Activated T-helper 1 cell treated with anti-CD3 and anti-CD28 coated beads, Interleukin-2, amount 50 U/mL, for 16 hours (primary cell): ENCODE measurements at places on chromosomes 3 and 15.
A peak's percentile ranks its signal among the peaks of the same experiment; 100 is the strongest.

DNA sequence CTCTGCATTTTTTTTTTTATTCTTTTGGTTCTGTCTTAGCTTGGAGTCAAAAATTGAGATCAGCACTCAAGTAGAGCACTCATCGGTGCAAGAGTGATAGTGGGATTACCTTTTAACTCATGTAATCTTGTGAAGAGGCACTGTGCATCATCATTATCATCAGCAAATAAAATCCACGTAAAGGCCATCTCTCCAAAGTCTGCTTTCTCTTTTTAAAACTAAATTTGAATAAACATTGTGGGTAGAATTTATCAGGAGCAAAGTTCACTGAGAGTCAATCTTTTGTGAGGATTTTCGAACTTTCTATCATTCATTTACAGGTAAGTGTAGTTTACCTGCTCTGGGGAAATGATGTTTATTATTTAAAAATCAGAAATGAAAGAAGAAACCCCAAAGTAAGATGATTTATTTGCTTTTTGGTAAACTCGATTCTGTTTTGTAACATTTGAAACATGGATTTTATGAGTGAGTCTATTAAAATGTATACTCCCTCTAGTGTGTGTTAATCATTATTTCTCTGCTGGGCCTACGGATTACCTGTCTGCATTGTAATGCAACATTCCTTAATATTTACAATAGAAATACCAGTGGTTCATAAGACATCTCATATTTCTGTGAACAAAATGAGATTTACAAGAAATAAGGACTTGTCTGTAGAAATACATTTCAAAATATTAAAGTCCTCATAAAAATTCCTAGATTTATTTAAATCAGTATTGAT is 327.7 kb upstream of the NAALADL2 start:
- DNase-seq, result no peak

GRCh38 chr3:33425453-33425852 is 14.8 kb downstream of the UBP1 start:
- DNase-seq, result no peak

GRCh38 chr3:130516645-130517512 is at the start of gene COL6A6:
Gene COL6A6 (plus strand): TSS chr3:130517177. CDS start chr3:130560365, 43,188 bp downstream.
- DNase-seq, result no peak

DNA sequence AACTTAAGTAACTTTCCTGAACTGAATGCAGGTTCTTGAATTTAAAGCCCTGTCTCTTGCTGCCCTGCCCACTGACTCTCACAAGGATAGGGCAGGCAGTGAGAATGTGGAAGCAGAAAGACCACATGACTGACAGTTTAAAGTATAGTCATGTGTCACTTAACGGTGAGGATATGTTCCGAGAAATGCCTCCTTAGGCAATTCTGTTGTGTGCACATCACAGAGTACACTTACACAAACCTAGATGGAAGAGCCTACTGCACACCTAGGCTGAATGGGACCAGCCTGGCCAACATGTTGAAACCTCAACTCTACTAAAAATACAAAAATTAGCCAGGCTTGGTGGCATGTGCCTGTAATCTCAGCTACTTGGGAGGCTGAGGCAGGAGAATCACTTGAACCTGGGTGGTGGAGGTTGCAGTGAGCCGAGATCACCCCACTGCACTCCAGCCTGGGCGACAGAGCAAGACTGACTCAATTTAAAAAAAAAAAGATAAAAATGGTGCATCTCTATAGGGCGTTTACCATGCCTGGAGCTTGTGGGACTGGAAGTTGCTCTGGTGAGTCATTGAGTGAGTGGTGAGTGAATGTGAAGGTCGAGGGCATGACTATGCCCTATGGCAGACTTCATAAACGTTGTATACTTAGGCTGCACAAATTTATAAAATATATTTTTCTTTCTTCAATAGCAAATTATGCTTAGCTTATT is 18.9 kb upstream of the COPG1 start:
- no peak for DNase-seq

DNA sequence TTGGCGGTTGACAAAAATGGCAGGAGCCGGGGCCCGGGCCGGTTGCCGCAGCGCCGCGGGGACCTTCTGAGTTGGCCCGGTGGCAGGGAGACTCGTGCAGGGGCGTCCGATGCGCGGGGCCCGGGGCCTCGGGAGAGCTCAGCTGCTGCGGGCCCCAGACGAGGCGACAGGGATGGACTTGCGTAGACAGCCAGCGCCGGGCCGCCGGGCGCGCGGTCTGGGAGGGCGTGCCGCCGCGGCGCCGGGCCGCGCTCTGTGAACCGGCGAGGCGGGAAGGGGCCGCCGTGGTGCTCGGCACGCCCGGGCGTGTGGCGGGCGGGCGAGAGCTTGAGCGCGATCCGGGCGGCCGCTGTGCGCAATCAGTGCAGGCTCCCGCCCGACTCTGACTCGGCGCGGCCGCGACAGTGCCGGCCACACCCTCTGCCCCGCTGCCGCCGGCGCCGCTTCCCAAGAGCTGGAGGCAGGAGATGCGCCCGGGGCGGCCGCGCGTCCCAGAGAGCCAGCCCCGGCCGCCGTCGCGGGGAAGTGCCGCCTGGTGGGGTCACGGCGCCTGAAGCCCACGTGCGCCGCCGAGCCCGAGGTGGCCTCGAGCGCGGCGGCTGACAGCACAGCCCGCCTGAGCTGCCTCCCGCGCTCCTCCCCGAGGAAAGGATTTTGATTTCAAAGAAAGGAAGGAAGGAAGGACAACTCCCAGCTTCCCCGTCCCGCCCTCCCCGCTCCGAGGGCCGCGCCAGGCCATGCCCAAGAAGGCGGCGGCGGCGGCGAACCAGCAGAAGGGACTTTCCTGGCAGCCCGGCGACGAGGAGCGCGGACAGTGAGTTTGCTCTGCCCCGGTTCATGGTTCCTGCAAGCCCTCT is 657 bp downstream of the TLNRD1 start:
- DNase-seq, result peak; percentile 10

- no peak for DNase-seq
Measured at GRCh38 chr3:159919873-159920272, 68.8 kb upstream of the IL12A start.

DNA sequence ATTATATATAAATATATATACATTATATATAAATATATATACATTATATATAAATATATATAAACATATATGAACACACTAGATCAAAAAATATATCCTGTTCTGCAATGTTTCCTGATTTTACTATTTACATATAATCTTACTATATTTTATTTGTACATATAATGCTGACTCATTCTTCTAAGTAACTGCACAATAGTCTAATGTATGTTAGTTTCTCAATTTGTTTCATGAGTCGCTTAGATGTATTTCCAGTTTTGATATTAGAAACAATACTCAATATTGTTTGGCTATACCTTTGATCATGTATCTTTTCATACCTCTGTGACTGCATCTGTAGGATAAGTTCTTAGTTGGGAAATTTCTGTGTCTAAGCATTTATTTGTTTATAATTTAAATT is 669.9 kb upstream of the CCDC54 start:
- DNase-seq, result no peak

DNA sequence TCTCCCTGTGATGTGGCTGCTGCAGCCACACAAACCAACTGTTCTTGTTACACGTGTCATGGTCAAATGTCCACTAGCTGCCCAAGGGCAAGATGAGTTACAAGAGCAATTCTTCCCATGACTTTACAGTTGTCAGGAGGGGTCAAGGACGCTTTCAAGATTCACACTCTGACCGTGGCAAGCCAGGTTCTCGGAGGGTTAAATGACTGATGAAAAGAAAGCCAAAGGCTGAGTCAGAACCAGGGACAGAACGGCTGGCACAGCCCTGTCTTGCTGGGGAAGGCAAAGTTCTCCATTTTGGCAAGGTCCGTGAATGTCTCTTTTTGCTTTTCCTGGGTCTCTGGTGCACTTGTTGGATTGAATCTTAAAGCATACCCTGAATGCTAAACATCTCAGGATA is 364.5 kb upstream of the ICE2 start:
- no peak for DNase-seq

DNA sequence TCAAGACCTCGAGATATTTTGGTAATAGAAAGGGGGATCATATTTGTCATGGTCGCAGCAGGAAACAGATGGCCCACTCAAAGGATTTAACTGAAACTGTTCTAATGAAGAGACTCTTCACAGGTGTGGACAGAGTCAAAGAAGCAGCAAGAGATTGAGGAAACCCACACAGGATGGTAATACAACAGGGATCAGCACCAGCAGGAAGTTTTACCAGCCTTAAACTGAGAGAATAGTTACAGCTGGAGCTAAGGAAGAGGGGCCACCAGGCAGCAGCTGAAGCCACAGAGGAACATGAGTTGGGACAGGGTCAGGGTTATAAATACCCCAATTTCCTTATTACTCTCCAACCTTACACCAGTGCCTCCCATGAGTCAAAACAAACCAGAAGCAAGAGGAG is 131.8 kb upstream of the UBE2E2 start:
- no peak for DNase-seq

- no peak for DNase-seq
Measured at GRCh38 chr3:152323834-152324233, 55.1 kb downstream of the MBNL1 start.

DNA sequence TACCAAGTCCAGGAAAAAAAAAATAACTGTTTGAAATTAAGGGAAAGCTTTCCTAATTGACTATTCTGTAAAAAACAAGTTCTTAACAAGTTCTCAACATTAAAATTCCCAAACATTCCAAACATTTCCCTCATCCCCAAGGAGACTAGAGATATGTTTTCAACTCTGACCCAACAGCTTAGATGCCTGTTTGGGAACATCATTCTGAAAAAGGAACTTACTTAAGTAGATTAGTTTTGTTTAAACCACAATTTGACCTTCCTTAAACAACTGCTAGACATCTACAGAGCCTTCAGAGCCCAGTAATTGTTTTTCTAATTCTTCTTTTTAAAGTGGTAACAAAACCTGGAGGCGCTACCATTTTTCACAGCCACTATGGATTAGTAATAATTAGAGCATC is 12.8 kb downstream of the UBR1 start:
- no peak for DNase-seq

DNA sequence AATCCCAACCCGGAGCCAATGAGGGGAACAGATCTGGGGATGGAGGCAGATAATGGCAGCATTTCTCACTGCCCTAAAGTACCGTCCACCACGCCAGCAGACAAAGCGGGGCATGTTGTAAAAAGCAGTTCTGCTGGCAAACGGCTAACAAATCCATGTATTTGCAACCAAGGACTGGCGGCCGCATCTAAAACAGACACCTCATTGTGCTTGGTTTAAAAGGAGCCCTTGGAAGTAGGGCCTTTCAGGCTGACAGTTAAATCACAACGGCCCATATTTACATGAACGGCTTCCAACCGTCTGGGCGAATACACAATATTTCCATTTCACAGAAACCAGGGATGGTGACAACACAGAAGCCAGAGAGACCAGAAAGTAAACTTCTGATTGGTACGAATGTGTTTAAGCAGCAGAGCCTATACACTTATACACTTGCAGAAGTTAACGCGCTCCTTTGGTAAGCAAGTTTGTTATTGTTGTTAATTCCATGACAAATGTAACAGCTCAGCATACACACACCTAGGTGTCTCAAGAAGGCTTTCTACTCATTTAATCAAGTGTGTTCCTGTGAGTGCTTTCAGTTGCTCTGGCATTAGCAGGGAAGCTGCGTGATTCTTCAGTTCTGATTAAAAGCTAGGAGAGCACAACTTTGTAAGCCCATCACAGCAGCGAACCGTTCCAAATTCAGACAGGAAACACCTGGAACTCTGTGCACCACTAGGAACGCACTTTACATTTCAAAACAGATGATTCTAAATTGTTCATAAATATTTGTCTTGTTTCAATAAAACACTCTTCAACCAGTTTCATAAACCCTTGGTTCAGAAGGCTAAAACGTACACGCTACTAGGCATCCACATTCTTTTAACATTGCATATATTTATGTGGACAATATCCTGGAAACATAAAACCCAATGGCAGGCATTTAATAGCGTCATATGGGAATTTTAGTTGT is 112.9 kb downstream of the PDZRN3 start:
- DNase-seq, result no peak

DNA sequence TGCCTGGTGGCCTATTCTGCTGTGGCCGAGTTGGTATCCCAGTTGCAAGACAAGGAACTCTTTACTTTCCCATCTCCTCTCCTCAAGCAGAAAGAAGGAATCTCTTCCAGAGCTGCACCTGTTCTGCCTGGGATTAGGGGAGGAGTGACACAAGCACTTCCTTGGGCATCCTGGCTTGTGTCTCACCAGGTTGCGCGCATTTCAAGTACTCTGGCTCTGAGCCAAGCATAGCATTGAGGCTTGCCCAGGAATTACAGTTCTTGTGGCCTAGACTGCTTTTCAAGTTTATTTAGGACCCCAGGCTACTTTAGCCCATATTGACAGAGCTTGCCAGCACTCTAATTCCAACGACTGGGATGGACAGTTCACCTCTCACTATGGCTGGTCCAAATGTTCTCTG is 150.5 kb downstream of the RSRC1 start:
- DNase-seq, result no peak

- DNase-seq, result no peak
Measured at GRCh38 chr3:130792246-130792645, 45.6 kb upstream of the PIK3R4 start.
